Tibial nerve (tissue), 4 donors: ENCODE measurements at places on chromosomes 6 and 20.

DNA sequence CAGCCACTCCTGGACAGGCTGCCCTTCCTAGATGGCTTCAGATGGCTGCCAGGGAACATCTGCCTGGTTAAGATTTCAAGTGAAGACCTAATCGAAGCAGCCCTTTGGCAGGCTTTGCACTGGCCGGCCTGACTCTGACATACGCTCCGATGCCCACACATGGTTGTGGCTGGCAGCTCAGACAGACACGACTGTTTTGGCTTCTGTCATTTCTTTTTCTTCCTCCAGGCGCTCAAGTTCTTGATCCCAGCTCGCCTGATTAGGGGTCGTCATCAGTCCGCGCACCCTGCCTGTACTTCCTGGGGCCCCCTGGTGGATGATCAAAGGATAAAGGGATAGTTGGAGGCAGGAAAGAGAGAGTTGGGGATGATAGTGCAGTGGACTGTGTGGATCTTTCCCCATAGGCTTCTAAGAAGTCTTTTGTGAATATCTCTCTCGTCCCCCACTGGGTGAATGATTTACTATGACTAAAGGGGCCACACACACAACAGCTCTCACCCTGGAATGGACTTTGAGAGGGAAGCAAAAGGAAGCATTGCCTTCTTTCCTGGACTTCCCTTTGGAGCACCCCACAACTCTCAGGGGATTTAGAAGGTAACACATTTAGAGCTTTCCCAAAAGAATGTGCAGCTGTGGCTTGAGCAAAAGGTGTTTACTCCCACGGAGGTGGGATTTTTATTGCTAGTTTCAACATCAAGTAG is 21.4 kb upstream of the TRAM2 start:
- H3K4me3 ChIP-seq, result no peak overlapping the region
- no peaks in the 10 kb centered on the region for H3K27me3 ChIP-seq
- peaks cover 51% of the 10 kb centered on the region for H3K4me1 ChIP-seq

- no peak overlapping the region for H3K27ac ChIP-seq
- no peak overlapping the region for H3K4me3 ChIP-seq
- H3K27me3 ChIP-seq, result no peaks in the 10 kb centered on the region
- H3K4me1 ChIP-seq, result no peaks in the 10 kb centered on the region
- H3K36me3 ChIP-seq, result no peaks in the 10 kb centered on the region
Measured at GRCh38 chr6:107689951-107690642, 134.0 kb downstream of the SCML4 start.

- no peaks in the 10 kb centered on the region for H3K4me1 ChIP-seq
- no peak overlapping the region for H3K27ac ChIP-seq
- no peaks in the 10 kb centered on the region for H3K27me3 ChIP-seq
- no peaks in the 10 kb centered on the region for H3K36me3 ChIP-seq
- no peak overlapping the region for H3K4me3 ChIP-seq
- no peak for DNase-seq
Measured at GRCh38 chr6:154938221-154938580, 56.9 kb upstream of the TIAM2 start.

- no peak overlapping the region for H3K27ac ChIP-seq
- no peaks in the 10 kb centered on the region for H3K27me3 ChIP-seq
- H3K36me3 ChIP-seq, result no peaks in the 10 kb centered on the region
Measured at GRCh38 chr20:40812415-40812925, 123.4 kb upstream of the MAFB start.

DNA sequence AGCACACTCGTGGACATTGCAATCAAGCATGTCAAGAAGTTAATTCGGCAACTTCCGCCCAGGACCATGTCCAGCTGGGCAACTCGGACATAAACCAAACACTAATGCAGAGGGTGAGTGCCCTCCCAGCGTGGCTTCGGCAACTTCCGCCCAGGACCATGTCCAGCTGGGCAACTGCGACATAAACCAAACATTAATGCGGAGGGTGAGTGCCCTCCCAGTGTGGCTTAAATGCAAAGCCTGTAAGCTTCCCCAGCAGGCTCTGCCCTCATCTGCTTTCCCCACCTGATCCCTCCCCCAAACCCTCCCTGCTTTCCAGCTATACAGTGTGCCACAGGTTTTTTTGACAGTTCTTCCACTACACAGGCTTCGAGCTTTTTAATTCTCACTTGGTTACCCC is 143.4 kb downstream of the PXDC1 start:
- H3K4me1 ChIP-seq, result no peaks in the 10 kb centered on the region
- H3K27ac ChIP-seq, result no peak overlapping the region
- no peak for DNase-seq
- no peaks in the 10 kb centered on the region for H3K27me3 ChIP-seq

DNA sequence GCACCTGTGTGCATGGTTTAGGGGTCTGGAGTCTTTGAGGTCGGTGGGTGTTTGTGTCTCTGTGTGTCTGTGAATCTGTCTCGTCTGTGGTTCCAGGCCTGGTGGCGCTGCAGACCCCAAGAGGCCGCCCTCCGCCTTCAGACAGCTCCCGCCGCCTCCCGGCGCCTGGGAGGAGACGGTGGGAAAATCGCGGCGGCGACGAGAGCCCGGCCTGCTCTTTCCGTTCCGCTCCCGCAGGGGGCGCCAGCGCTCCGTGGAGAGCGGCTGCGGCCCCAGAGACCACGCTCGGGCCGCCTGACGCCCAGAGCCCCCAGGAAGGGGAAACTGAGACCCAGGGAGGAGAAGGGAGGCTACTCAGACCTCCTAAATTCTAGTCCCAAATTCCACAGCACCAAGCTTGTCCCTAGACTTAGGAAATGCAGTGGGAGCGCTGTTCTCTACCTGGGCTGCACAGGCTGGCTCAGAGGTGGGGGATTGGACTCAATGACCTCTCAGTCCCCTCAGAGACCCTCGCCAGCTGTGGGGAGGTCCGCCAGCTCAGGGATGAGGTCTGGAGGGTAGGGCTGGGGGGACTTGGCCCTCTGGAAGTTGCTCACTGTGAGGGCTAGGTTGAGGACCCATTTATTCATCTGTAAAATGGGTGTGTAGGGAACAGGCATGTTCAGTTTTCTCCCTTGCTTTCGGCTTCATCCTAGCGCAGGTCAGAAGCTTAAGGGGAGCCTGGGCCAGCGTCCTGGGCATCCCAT is 36.9 kb upstream of the BLCAP start:
- no peak overlapping the region for H3K27ac ChIP-seq
- H3K4me3 ChIP-seq, result no peak overlapping the region
- no peaks in the 10 kb centered on the region for H3K4me1 ChIP-seq
- DNase-seq, result peak; percentile 20
- no peaks in the 10 kb centered on the region for H3K27me3 ChIP-seq

DNA sequence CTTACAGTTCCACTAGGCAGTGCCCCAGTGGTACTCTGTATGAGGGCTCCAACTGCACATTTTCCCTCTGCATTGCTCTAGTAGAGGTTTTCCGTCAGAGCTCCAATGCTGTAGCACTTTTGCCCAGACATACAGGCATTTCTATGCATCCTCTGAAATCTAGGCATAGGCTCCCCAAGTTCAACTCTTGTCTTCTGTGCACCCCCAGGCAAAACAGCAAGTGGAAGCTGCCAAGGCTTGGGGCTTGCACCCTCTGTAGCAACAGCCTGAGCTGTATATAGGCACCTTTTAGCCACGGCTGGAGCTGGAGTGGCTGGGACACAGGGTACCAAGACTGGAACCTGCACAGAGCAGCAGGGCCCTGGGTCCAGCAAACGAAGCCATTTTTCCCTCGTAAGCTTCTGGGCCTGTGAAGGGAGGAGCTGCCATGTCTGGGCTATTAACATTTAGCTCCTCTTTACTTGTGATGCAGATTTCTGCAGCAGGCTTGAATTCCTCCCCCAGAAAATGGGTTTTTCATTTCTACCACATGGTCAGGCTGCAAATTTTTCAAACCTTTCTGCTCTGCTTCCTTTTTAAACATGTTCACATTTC is 596.2 kb upstream of the ADGRB3 start:
- no peaks in the 10 kb centered on the region for H3K36me3 ChIP-seq
- no peak for DNase-seq
- H3K4me3 ChIP-seq, result no peak overlapping the region

DNA sequence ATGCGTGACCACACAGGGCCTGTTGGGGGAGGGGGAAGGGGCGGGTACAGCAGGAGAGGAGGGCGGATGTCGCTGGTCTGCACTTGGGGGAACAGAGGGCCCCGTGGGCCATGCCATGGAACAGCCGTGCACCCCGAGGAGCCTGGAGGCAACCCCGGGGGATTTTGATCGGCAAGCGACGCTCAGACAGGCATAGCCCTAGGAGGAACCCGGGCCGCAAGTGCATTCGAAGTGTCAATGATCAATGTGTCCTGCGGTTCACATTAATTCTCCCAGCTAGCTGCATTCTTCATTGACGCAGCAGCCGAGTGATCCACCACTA is 772.8 kb upstream of the DEFB115 start:
- H3K36me3 ChIP-seq, result no peaks in the 10 kb centered on the region
- no peaks in the 10 kb centered on the region for H3K27me3 ChIP-seq
- H3K27ac ChIP-seq, result no peak overlapping the region
- DNase-seq, result no peak
- H3K4me3 ChIP-seq, result no peak overlapping the region
- no peaks in the 10 kb centered on the region for H3K4me1 ChIP-seq

- no peaks in the 10 kb centered on the region for H3K27me3 ChIP-seq
- no peaks in the 10 kb centered on the region for H3K36me3 ChIP-seq
- H3K4me3 ChIP-seq, result no peak overlapping the region
- no peak overlapping the region for H3K27ac ChIP-seq
Measured at GRCh38 chr6:35413911-35414310, 38.2 kb upstream of the FANCE start.

GRCh38 chr6:22471746-22472145 is 97.6 kb upstream of the HDGFL1 start:
- H3K4me1 ChIP-seq, result peaks cover 20% of the 10 kb centered on the region
- H3K4me3 ChIP-seq, result no peak overlapping the region
- H3K27ac ChIP-seq, result no peak overlapping the region

DNA sequence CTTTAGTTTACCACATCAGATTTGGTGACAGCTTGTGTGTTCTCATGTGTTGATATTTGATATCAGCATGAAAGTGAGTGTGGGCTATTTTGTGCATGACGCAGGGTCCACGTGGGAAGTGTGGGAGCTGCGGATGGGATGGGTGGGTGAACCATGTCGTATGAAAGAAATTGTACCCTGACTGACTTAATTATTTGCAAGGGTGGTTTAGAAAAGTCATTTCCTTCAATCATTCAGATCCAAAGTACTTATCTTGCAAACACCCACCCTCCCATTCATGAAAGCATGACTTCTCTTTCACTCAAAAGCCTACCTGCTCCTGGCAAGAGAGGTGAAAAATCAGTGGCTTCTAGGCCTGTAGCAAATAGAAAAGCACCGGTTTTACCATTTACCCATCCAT is 91.8 kb upstream of the BACH2 start:
- no peaks in the 10 kb centered on the region for H3K36me3 ChIP-seq
- H3K27me3 ChIP-seq, result no peaks in the 10 kb centered on the region
- no peak overlapping the region for H3K27ac ChIP-seq

- no peak overlapping the region for H3K4me3 ChIP-seq
- peaks cover 48% of the 10 kb centered on the region for H3K4me1 ChIP-seq
- no peak overlapping the region for H3K27ac ChIP-seq
- no peak for DNase-seq
- no peaks in the 10 kb centered on the region for H3K27me3 ChIP-seq
Measured at GRCh38 chr20:57685146-57685758, 24.6 kb downstream of the PMEPA1 start.

DNA sequence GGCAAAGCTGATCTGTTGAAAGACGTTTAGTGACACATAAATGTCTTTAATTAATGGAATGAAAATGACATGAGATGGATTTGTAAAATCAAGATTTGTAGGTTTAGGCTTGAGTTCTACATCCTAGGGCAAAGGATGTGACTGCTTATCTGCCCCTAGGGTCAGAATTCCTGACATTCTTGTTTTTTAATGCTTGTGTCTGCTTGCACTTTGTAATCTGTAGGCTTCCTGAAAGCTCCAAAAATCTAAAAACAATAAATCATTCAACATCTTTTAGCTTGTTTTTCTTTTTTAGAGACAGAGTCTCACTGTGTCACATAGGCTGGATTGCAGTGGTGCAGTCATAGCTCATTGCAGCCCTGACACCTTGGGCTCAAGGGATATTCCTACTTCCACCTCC is 107.9 kb upstream of the MLIP start:
- no peak for DNase-seq
- no peak overlapping the region for H3K27ac ChIP-seq
- no peaks in the 10 kb centered on the region for H3K4me1 ChIP-seq
- H3K27me3 ChIP-seq, result no peaks in the 10 kb centered on the region
- H3K4me3 ChIP-seq, result no peak overlapping the region

- H3K27me3 ChIP-seq, result no peaks in the 10 kb centered on the region
- no peaks in the 10 kb centered on the region for H3K4me1 ChIP-seq
- no peak overlapping the region for H3K4me3 ChIP-seq
- no peak overlapping the region for H3K27ac ChIP-seq
- DNase-seq, result no peak
Measured at GRCh38 chr6:131258010-131258652, 122.9 kb downstream of the AKAP7 start.

GRCh38 chr6:63805808-63806572 is 170.4 kb downstream of the PHF3 start:
- peaks cover 18% of the 10 kb centered on the region for H3K4me1 ChIP-seq
- no peaks in the 10 kb centered on the region for H3K27me3 ChIP-seq
- no peaks in the 10 kb centered on the region for H3K36me3 ChIP-seq
- H3K4me3 ChIP-seq, result no peak overlapping the region
- DNase-seq, result no peak

- no peaks in the 10 kb centered on the region for H3K4me1 ChIP-seq
- H3K36me3 ChIP-seq, result no peaks in the 10 kb centered on the region
- DNase-seq, result no peak
- H3K4me3 ChIP-seq, result no peak overlapping the region
- no peak overlapping the region for H3K27ac ChIP-seq
- H3K27me3 ChIP-seq, result no peaks in the 10 kb centered on the region
Measured at GRCh38 chr20:1499528-1500420, 8.6 kb upstream of the SIRPB2 start.

DNA sequence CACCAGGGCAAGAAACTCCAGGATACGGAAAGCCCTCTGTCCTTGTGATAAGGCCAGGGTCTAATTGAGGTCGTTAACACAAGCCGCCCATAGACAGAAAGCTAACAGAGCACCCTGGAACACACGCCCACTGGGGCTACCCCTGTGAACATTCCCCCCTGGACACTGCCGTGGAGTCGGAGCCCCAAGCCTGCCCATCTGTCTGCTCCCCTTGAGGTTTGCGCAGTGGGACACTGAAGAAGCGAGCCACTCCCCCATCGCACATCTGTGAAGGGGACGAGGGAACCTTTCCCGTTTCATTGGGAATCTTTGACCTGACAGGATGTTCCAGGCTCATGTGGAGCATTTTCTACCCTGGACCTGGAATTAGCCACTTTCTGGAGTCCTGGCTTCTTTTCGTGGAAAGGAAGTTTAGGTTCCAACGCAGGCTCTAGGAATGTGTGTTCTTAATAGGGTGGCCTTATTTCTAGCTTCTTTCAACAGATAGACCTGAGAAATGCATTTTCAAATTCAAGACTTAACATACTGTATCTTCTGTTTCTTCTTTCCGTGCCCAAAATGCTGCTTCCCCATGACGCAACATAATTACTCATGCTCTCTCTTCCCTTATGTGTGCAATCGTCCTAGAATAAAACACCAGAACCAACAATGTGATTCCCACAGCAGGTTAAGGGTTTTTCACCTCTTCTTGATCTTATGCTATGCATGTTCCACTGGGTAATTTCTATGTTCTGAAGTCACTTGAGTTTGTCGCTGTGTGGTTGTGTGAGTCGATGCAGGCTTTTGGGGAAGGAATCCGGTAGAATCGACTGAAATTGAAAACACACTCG is 161.1 kb downstream of the ERMARD start:
- H3K27me3 ChIP-seq, result no peaks in the 10 kb centered on the region
- no peak overlapping the region for H3K27ac ChIP-seq
- DNase-seq, result no peak
- H3K4me1 ChIP-seq, result no peaks in the 10 kb centered on the region
- no peak overlapping the region for H3K4me3 ChIP-seq
